ENCODE measurements at places on chromosomes 11 and 22.

DNA sequence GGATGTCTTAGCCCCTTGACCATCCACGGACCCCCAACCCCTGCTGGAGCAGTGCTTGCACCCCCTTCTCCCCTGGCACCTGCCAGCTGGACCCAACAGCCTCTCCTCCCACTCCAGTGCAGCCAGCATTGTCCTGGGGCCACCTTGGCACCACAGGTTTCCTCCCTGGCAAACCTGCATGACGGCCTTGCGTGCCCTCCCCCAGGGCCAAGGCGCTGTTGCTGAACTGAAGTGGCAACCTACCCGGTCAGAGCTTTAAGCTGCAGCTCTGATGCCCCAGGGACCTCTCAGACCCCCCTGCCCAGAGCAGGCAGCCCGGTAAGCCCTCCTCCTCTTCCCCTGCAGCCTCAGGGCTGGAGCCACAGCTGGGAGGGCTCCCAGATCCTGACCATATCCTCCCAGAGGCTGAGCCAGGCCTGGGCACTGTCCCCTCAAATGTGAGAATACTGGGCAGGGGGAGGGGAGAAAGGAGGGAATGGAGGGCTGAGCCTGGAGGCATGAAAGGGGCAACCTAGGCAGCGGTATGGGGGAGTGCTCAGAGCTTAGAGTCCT is 1.8 kb upstream of the LRRC75B start:
- no peak for DNase-seq

GRCh38 chr11:45872651-45873356 is 12.6 kb upstream of the MAPK8IP1 start:
- no peak for DNase-seq

DNA sequence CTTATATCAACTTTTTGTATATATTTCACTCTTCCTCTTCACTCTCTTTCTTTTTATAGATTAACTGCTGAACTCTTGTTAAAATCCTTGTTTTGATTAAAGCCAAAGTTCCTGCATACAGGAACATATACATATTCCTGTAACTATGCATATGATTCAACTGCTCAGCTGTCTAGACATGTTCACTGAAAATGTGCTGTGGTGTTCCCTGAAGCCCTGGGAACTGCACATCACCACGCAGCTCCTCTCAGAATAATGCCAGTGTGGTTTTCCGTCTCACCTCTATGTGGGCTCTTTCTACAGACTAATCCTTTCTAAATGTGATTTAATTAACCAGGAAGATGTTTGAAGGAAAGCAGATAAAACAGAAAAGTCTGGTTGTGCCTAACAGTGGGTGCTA is 25.6 kb upstream of the MMP12 start:
- DNase-seq = no peak

DNA sequence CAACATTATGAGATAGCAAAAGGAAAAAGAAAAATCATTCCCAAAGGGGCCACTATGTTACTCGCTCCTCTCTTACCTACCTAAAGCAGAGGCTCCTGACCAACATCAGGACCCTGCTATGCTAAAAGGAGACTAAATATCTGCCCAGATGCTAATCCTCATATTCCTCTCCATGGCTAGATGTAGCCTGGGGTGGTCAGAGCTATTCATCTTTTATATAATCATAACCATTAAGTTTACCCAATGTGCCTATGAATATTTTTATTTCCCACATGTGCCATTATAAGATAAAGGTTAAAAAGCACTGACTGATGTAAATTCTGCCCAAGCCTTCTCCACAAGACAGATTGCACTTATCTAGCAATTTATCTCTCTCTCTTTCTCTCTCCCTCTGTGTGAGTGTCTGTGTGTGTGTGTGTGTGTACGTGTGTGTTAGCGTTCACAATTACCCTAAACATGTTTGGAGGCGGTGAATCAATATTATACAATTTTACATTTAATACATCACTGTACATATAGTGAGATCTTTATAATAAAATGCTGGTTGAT is 41.2 kb upstream of the ANO5 start:
- no peak for DNase-seq

DNA sequence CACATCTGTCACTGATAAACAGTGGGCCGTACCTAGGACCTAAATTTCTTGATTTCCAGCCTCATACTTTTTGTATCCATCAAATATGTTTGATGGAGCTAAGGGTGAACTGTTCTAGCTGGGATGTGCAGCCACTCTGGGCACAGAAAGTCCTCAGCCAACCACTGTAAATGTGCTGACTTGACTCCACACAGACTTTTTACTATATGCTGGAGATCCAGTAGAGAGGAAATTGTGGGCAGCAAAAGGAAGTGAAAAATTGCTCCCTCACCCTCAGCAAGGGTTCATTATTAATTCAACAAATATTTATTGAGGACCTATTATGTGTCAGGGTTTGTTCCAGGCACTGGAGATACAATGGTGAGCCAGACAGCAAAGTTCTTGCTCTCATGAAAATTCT is 54.2 kb upstream of the AMPD3 start:
- DNase-seq = no peak
